CD14-positive monocyte (primary cell): ENCODE measurements at places on chromosomes 4 and X.

DNA sequence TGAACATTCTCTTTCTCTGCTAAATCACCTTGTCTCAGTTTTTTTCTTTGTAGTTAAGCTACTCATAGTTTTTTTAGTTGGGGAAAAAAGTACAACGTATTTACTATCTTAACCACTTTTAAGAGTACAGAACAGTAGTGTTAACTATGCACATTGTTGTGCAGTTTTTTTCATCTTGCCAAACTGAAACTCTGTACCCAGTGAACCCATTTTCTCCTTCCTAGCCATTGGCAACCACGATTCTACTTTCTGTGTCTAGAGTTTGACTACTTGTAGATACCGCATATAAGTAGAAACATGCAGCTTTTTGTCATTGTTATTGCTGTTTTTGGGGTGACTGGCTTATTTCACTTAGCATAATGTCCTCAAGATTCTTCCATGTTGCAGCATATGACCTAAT lies 10.0 kb downstream of the N4BP2 start:
- DNase-seq, result no peak

DNA sequence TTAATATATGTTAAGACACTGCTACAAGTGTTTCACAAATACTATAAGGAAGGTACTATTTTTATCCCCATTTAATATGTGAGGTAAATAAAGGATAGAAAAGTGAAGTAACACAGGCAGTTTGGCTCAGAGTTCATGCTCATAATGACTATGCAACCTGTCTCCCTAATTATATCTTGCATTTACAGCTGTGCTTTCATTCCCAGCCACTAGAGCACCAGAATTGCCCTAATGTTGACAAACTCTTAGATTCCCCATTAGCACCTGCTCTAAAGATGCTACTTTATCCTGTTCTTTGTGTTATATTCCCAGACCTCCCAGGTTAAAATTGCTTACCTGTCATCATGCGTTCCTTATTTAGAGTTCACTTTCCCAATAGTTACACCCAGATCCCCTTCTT lies 833.6 kb downstream of the CCSER1 start:
- DNase-seq, result no peak

GRCh38 chr4:103018391-103019307 lies 856 bp downstream of the SLC9B1 start:
- DNase-seq, result no peak

DNA sequence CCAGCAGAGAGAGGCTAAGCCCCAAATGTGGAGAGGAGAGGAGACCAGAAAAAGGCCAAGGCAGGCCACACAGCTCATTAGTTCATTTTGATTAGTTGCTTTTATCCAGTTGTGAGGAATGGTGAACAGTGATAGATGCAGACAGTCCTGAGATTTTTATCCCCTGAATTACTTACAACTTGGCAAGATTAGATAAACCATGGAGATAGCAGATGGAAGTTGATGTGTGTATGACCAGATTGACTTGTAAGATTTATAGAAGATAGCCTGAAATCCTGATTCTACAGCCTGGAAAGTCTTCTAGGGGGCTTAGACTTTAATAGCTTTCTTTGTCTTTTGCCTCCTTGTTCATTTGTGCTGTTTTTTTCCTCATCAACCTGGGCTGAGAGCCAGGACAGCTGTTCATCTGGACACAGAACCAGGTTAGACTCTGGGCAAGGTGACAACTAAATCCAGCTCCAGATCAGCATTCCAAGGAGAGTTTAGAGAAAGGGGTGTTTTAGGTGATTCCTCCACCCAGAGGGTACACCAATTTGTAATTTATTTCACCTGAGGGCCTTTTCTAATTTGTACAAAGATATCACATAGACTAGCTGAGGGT lies 215.5 kb downstream of the SPATA18 start:
- DNase-seq, result no peak

DNA sequence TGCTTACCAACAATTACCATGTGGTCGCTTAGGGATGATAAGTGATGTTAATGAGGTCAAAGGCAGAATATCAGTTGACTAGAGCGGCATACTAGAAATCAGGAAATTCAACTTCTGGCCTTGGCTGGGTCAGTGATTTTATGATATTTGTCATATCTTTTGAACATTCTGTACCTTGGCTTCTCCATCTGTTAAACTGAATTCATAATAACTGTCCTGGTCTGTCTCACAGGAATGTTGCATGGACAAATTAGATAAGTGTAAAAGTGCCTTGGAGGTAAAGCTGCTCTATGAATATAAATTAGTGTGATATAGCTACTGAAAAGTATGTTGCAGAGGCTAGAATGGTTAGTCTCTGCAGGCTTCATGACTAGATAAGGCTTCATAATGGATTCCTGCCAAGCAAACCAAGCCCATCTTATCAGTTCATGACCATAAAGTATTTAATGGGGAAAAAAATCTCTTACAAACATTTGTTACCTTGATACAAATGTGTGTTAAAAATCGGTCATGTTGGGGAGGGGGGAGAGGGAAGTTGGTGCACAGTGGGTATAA lies 104.6 kb upstream of the BMPR1B start:
- no peak for DNase-seq

GRCh38 chrX:150558424-150558823 lies 10.0 kb upstream of the MTM1 start:
- DNase-seq, result no peak

DNA sequence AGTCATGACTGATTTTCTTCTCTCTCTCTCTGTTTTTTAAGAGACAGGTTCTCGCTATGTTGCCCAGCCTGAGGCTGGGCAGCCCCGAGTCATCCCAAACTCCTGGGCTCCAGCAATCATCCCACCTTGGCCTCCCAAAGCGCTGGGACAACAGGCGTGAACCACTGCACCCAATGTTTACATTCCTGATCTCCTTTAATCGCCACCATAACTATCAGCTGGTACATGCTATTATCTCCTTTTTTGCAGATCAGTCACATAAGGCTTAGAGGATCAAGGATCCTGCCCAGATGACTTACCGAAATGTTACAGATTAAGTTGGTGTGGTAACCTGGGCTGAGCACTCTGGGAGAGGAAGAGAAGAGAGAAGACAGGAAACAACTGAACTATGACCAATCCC lies 1.5 kb upstream of the USP46 start:
- no peak for DNase-seq

GRCh38 chrX:15334561-15334960 lies 762 bp downstream of the PIGA start:
- peak; percentile 58 for DNase-seq

GRCh38 chr4:174041555-174042105 lies 241.8 kb downstream of the FBXO8 start:
- DNase-seq, result no peak
